Astrocyte (in vitro differentiated cells and primary cell): ENCODE measurements at places on chromosomes 1 and 21. TPM values are rescaled to one million over a fixed set of nuclear protein-coding genes. Genes with fewer than 3 reads are reported as not detected.
A peak's percentile ranks its signal among the peaks of the same experiment; 100 is the strongest.

DNA sequence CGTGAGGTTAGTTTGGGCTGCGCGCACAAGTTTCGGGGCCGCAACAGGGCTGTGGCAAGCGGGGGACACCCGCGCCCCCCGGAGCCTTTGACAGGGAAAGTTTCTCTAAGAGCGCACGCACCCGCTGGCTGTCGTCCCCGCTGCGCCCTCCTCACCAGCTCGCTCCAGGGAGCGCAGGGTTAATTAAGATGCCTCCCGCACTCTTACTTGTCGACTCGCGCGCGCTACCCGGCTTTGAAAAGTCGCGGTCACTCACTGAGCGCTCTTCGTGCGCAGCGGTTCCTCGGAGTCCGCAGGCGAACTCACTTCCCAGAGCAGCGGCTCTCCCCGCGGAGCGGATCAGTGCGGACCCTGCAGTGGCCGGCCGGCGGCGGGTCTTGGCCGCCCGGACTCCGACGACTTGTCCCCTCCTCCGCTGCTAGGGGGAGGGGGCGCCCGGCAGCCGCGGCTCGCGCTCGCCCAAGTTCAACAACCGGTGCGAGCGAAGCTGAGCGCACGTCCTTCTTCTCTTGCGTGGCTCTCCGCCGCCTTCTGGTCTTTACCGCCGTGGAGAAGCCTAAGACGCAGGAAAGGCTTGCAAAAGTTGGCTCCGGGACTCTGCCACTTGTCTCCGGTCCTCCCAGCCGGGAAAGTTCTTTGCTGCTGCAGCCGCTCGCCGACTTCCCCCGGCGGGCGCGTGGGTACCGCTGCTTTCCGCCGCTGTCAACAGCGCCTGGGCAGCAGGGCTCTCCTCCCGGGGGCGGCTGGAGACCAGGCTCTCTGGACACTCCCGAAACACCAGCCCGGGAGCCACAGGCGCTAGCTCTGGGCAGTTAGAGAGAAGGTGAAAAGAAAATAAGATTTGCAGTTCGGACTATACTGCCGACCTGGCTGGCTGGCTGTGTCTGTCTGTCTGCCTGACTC is 506 bp downstream of the JUN start:
- peak; percentile 36 for DNase-seq

DNA sequence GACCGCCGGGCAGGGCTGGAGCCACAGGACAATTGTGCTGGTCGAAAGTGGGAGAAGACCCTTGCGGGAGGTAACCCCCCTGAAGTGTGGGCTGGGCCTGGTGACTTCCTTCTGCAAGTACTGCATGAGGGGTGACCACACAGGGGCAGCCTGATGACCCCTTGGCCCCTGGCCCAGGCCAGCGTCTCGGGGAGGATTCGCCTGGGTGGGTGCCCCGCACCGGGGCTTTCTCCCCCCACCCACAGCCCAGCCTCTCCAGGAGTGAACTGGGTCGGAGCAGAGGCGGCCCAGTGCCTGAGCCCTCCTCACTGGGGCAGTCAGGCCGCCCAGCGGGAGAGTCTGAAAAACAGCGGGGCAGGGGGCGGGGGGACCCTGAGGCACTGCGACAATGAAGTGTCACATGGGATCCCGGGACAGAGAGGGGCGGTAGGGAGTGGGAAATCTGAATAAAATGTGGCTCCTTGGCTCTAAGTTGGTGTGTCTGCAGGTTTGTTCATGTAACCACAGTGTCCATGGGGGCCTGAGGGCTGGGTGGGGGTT is 1.6 kb upstream of the DNMT3L start:
- no peak for DNase-seq

DNA sequence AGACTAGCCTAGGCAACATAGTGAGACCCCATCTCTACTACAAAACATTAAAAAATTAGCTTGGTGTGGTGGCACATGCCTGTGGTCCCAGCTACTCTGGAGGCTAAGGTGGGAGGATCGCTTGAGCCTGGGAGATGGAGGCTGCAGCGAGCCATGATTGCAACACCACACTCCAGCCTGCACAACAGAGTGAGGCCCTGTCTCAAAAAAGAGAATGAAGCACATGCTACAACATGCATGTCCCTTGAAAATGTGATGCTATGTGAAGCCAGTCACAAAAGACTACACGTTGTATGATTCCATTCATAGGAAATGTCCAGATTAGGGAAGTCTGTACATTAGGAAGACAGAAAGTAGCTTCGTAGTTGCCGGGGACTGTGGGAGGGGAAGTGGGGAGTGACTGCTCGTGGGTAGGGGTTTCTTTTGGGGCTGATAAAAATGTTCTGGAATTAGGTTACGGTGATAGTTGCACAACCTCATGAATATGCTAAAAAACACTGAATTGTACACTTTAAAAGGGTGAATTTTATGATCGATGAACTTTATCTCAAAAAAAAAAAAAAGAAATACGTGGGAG is 202.1 kb downstream of the KAZN start:
- DNase-seq, result no peak

GRCh38 chr1:61606448-61607312 is 118.3 kb downstream of the TM2D1 start:
- DNase-seq, result peak; percentile 34

DNA sequence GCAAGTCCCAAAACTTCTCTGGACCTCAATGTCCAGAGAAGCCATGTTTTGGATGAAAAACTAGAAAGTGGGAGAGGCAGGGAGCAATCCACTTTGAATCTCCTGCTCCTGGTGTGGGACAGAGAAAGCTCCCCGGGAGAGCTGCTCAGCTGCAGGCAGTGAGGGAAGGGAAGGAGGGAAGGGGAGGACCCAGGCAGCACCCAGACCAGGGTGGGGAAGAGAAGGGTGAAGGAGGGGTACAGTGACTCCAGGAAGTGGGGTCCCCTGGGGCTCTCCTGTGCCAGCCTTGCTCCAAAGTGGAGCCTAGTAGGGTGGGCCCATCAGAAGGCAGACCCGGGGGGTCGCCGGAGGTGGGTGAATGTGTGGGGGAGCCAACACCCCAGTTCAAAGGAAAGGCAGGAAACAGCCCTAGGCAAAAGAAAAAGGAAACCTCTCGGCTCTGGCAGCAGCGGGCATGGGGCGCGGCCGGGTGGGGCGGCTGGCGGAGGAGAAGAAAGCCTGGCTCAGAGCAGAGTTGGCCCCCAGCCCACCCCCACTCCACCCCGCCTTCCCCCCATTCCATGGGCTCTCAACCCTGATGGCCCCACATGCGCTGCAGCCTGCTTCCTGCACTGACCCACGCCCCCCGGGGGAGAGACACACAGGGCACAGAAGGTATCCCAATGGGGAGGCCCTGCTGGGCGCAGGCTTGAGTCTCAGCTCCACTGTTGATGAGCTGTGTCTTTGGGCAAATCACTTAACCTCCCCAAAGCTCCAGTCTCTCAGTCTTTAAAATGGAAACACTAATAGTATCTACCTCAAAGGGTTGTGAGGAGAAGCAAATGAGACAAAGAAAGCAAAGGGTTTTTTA is 5.7 kb downstream of the LGR6 start:
- DNase-seq, result no peak

- DNase-seq, result no peak
Measured at GRCh38 chr1:55611123-55611522, 396.0 kb upstream of the USP24 start.

DNA sequence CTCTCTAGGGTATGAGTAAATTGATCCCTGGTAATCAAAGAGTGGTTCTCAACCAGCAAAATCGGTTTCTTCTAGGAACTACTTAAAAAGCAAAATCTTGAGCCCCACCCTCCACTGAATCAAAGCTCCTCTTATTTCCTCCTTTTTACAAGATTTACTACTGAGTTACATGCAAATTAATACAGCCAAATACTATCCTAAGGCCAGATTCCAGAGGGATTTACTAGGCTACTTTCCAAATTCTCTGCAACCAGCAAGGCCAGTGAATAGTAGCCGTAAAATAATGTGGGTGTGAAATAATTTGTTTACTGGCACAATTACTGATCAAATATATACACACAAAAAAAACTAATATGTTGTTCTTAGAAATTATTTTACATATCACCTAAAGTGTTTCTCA is 1583.8 kb downstream of the NCAM2 start:
- no peak for DNase-seq

- DNase-seq, result no peak
Measured at GRCh38 chr1:42206164-42206563, 41.6 kb upstream of the GUCA2A start.

DNA sequence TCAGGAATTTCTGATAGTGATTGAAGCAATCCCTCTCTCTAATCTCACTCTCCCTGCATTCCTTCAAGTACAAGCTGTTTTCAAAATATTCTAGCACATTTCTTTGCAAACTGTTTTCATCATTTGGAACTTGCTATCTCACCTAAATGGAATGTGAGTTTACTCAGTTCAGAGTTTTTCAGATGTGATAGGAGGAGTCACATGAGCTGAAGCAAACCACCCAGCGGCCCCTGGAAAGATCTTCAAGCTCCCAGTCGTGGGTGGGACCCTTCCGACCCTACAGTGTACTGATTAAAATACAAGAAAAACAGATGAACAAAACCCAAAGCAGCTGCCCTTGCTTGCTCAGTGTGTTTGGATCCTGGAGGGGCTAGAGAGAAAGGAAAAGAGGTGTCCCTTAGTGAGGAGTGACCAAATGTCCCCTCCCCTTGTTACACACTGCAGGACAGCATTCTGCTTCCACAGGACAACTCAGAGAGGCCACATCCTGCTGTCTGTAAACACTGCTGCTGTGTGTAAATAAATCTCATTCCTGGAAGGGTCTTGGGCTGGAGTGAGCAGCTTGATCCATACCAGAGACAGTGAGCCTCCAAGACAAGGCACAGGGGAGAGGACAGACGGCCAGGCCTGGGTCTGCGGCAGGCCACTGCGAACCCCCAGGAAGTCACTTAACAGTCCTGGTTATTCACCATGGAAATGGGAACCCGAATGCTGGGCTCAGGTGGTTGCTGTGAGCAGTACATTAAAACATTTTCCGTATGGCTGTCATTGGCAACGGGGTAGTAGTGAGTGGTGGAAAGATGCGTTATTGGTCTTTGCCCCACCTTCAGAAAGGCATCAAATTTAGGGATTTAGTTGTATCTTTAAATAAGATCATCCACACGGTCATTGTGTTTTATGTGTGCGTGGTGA is 229.2 kb downstream of the RHOU start:
- DNase-seq, result peak; percentile 91

- DNase-seq, result no peak
Measured at GRCh38 chr1:18217398-18218043, 109.9 kb downstream of the IGSF21 start.

GRCh38 chr1:164846731-164847691 is 288.0 kb downstream of the PBX1 start:
- DNase-seq, result no peak

DNA sequence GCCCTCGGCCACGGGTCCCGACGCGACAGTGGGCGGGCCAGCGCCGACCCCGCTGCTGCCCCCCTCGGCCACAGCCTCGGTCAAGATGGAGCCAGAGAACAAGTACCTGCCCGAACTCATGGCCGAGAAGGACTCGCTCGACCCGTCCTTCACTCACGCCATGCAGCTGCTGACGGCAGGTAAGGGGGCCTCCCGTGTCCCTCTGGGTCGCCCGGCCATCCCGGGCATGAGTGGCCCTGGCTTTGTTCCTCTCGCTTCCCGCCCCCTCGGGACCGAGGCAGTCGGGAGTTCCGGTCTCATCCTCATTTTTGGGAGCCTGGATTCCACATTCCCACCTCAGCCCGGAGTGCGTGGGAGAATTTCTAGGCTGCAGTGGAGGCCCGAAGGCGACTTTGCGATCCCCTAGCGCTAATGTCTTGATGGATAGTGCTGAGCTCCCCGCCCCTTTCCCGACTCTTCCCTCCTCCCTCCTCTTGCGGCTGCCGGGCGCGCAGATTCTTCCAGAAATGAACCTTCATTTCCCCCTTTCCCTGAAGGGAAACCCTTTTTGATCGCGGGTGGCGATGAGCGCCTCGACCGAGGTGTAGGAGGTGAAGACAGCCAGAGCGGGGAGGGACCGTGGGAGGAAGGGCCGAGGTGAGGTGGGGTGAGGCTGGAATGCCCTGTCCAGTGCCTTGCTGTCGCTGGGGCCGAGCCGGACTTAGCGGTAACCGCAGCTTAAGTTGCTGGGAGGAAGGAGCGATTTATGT is 705 bp downstream of the KHDRBS1 start:
- DNase-seq, result peak; percentile 16

DNA sequence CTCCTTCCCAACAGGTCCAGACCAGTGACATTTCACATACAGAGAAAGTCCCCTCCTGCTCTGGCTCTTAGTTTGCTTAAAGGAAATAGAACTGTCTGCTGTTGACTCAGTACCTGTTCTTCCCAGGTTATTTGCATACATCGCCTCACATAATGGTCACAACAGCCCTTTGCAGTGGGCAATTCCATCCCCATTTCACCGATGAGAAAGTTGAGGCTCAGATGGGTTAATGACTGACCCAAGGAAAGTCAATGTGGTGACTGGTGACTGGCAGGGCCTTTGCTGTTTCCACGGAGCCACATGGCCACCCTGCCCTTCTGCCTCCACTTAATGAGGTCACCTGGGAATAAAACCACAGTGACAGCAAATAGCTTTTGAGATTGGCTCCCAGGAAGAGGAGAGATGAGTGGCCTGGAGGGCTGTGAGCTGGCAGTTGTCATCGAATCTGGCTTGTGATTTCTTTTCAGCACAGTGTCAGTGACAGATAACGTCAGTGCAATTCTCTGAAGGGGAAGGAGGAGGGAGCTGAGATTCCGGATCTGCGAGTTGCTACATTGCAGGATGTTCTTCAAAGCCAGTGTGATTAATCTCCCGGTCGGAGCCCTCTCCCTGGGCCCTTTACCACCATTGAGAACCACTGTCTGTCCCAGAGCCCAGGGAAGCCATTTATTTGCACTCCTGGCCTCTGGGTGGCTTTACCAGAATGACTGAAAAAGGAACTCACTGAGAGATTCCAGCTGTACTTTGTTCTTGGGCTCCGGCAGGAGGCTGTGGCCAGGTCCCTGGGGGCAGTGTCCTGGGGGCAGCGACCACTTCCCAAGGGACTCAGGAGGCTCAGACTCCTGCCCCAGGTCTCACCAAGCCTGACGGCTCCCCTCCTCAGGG is 117.2 kb downstream of the CNIH3 start:
- DNase-seq, result peak; percentile 37

- DNase-seq, result no peak
Measured at GRCh38 chr1:21013510-21013909, 163.2 kb downstream of the EIF4G3 start.

GRCh38 chr1:248622570-248623001 is 12.3 kb downstream of the OR2T11 start:
- DNase-seq, result peak; percentile 0

- no peak for DNase-seq
Measured at GRCh38 chr21:44052830-44053226, 40.7 kb downstream of the TRAPPC10 start.

DNA sequence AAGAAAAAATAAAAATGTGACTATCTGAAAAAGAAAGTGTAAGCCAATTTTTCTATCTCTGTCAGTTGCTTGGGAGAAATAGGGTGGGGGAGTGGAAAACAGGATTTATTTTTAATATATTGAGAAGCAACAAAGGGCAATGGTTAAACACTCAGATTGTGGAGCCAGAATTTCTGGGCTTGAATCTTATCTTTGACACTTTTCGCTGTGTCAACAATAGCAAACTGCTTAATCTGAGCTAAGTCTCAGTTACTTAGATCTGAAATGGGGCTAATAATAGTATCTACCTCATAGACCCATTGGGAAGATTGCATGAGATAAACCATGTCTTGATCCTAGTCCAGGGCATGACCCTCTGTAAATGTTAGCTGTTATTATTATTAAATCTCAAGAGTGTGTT is 468.1 kb downstream of the ADGRL2 start:
- DNase-seq, result no peak

The ADAMTS1 gene
- total RNA-seq, result 139 and 141 TPM in 2 replicates

The KRTAP21-2 gene
- not detected in 2 replicates for total RNA-seq

The PDC gene
- total RNA-seq, result not detected in 2 replicates
